ENCODE measurements at places on chromosomes 3 and 15. TPM values are rescaled to one million over a fixed set of nuclear protein-coding genes. Genes with fewer than 3 reads are reported as not detected.

The SHQ1 gene
- 21.8 TPM for total RNA-seq

DNA sequence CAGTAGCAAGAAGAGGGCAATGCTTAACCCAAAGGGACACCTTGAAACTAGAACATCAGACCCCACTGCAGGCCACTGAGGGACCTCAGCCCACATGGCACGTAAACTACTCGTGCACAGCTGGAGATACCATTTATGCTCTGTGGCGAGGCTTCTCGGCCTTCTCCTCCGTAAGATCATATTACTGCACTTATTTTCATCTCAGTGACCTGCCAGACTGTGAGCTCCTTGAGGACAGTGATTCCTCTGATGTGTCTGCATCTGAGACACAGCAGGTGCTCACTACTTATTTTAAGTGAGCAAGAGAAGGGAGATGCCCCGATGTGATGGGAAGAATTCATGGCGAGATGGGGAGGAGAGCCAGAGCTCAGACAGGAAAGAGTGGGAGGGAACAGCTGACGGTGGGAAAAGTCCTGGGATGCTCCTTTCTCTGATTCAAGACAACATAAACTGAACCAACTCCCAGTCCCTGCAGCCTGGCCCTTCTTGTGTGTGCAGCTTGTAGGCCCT lies 137.6 kb downstream of the RPLP1 start:
- DNase-seq = no peak

DNA sequence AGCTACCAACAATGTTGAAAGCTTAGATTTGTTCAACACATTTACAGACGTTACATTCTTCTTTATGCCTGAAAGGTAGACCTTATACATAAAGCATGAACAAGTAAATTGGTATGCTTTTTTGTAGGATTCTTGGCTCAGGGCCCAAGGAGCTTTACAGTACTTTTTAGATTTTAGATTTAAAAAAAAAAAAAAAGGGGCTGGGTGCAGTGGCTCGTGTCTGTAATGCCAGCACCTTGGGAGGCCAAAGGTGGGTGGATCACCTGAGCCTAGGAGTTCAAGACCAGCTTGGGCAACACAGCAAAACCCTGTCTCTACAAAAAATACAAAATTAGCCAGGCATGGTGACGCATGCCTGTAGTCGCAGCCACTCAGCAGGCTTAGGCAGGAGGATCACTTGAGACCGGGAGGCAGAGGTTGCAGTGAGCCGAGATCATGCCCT lies 39.7 kb downstream of the MEF2A start:
- DNase-seq = no peak

- DNase-seq = no peak
These were observed 187.4 kb downstream of the FOXP1 start for GRCh38 chr3:71395927-71396695.

The A4GNT gene
- not detected for total RNA-seq

- peak; percentile 76 for DNase-seq
These were observed at the start of gene SPSB4 for GRCh38 chr3:141050576-141051442. SPSB4 (plus strand) TSS chr3:141051347; CDS start chr3:141066105, 14,758 bp downstream.

DNA sequence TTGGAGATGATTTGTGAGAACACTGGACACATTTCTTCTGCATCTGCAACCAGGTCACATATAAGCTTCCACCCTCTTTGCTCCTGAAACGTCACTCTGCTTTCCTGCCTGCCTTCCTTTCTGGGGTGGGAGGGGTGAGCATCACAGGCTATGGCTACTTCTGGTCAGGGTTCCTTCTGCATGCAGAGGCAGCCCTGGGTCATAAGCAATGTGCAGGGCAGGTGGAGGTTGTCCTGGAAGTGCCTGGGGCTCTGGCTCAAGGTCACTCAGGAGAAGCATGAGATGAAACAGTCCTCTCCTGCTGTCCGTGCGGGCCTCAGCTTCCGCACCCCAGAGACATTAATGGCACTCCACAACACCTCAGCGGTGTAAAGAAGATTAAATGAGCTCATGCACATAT lies 15.1 kb downstream of the SLC6A20 start:
- DNase-seq = no peak

GRCh38 chr15:47870300-47870955 lies 153.1 kb downstream of the SEMA6D start:
- DNase-seq = no peak

GRCh38 chr3:151769175-151769574 lies 35.4 kb downstream of the AADACL2 start:
- DNase-seq = no peak

The TMIE gene
- 0.44 TPM for total RNA-seq

The FANCD2 gene
- total RNA-seq = 0.71 TPM

GRCh38 chr3:15633159-15633558 lies 31.6 kb downstream of the BTD start:
- DNase-seq = no peak

- peak; percentile 3 for DNase-seq
These were observed 2.8 kb downstream of the GRM2 start for GRCh38 chr3:51709675-51710074.

The SAMD7 gene
- total RNA-seq = not detected

GRCh38 chr3:73571238-73571794 lies 53.4 kb downstream of the PDZRN3 start:
- DNase-seq = no peak

The NXPE3 gene
- total RNA-seq = 35.1 TPM

DNA sequence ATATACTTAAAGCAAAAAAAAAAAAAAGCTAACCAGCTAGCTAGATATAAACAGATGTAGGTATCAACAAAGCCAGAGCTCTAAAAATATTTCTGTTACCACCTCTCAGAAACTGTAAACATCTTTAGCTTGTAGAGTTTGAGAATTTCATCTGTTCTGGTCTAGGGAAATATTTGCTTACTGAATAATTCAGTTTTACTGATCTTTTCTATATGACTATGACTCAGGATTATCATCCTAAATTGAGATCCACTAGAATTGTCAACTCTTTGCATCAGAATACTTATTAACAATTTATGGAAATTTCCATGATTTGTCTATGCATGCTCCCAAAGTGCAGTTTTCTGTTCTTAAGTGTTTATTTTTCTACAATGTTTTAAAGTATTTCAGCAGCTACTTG lies 517.3 kb downstream of the DIPK2A start:
- DNase-seq = no peak

The WNT7A gene
- total RNA-seq = not detected

The OGG1 gene
- total RNA-seq = 12.6 TPM

The DUOXA2 gene
- not detected for total RNA-seq

The UBE2E2 gene
- 54.0 TPM for total RNA-seq

The TJP1 gene
- total RNA-seq = 95.9 TPM

- peak; percentile 63 for DNase-seq
These were observed 45.8 kb downstream of the MITF start for GRCh38 chr3:69784954-69785514.

The P4HTM gene
- 33.9 TPM for total RNA-seq

The FOXL2NB gene
- total RNA-seq = not detected

The COL6A5 gene
- not detected for total RNA-seq

DNA sequence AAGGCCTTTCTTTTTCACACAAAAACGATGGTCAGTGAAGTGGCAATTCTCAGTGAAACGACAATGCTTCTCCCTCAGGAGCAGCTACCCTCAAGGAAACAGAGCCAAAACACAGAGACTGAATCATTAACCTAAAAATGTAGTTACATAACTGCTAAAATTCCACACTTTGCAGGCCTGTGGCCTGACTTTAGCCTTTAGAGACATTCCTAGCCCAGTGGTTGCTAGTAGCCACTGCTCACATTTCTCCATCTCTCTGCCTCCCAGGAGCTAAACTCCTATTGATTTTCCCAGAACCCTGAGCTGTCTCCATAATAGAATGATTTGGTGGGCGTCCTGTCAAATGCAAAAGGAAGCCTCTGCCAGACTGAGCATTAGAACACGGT lies 630.1 kb upstream of the KCNMB2 start:
- no peak for DNase-seq

DNA sequence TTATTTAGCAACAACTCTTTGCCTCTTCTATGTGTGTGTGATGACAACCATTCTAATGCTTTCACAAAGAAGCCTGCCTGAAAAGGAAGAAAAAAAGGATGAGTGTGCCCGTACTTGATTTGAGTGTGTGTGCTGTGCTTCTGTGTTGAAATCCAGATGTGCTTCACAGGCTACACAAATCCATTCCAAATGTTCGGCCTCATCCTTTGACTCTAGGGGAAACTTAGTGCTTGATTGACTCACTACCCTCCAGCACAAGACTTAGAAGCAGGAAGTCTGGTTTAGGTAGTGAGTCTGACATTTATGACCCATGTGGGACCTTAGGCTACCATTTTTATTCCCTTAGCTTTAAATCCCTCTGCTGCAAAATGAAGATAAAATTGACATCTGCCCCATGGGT lies 108.8 kb upstream of the PLAAT1 start:
- DNase-seq = no peak

The CFAP100 gene
- total RNA-seq = not detected

GRCh38 chr3:61253756-61254155 lies 2.5 kb upstream of the FHIT start:
- no peak for DNase-seq

The ARPIN gene
- total RNA-seq = 10.2 TPM

GRCh38 chr15:101244889-101245668 lies 6.8 kb downstream of the CHSY1 start:
- DNase-seq = no peak

GRCh38 chr15:74653426-74654102 lies 37.9 kb downstream of the CLK3 start:
- peak; percentile 43 for DNase-seq

DNA sequence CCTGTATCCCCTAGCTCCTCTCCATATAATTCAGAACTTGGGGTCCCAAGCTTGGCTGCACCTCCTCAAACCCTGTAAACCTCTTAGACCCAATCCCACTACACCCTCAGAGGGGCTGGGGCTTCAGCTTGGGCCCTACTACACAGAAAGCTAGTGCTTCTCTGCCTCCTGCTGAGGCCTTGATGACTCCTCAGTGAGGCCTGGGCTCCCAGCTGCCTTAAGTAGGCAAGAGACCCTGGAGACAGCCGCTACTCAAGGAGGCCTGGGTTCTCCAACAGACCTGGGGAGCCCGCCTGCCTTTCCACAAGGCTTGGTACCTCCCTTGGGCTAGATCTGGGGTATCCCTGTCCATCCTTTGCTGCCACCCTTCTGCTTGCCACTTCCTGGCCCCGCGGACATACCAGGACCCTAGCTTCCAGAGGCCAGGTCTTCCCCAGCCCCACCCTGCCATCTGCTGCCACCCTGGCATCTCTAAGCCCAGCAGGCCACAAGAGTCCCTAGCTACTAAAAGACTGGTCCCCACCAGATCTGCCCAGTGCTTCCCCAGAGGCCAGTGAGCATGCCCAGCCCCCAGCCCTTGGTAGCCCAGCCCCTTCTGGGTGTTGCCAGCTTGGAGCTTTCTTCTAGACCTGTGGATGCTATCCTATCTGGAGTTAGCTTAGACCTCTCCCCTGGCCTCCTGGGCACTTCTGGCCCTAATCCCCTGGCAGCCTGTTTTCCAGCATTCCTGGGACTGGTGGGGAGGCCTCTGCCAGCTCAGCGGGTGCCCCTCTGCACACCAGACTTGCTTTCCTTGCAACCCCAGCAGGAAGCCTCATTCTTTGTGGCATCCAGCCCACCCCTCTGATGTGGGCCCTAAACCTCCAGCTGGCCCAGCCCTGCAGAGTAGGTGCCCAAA lies 13.7 kb downstream of the C15orf39 start:
- DNase-seq = no peak

DNA sequence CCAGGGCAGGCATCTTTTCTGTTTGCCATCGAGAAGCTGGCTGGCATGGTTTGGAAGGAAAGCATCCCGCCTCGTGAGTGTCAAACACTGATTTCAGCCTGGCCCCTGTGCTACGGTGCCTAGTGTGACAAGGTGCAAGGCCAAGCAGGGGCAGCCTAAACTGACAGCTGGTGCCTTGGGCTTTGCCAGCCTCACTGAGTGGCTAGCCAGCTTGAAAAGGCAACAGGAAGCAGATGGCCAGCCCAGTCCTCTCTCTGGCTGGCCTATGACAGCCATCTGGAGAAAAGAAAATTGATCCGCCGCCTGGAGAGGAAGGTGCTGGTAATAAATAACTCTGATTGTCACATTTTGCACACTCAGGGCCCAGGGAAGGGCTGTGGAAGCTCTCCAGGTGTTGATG lies 52.2 kb downstream of the C3orf85 start:
- no peak for DNase-seq

DNA sequence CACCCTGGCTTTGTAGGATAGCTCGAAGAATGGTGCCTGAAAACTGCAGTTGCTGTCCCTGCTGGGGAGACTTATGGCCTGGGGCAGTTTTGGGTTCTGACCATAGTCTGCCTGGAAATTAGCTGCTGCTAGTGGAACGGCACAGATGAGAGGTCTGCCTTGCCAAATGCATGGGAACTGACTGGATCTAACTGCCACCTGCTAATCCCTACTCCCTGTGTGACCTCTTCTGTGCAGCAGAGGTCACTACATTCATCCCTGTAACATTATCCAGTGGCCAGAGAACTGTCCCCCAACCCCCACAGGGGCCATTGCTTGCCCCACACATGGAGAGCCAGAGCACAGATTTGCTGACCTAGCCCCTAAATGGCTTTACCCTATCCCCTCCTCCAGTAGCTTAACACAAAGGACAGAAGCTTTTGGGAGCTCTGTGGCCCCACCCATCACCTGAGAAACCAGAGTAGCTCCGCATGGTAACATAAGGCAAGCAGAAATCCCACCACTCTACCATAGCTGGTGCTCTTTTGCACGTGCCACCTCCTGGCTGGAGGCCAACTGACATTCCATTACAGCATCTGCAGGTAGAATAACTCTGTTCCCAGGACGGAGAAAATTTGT lies 840.0 kb downstream of the EPHA3 start:
- DNase-seq = no peak

The WDR49 gene
- total RNA-seq = 7.9 TPM

DNA sequence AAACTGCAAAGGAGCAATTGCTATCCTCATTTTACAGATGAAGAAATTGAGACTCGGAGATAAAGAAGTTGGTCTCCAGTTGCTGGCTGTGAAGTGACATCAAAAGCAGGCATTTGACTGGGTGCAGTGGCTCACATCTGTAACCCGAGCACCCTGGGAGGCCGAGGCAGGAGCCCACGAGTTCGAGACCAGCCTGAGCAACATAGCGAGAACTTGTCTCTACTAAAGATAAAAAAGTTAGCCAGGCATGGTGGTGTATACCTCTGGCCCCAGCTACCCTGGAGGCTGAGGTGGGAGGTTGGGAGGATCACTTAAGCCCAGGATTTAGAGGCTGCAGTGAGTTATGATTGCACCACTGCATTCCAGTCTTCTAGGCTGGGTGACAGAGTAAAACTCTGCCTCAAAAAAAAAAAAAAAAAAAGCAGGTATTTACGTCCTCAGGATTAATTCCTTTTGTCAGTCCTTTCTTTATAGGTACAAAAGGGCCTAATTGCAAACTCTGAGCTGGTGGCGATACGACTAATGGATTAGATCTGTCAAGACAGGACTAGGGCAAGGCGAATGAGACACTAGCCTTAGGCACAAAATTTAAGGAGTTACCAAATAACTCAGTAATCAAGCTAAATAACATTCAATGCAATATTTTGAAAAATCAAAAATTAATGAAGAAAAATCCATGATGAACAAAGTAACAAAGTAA lies 5.9 kb upstream of the DNASE1L3 start:
- no peak for DNase-seq

Measured in left cardiac atrium (tissue), 4 donors.